Urothelium cell line (cell line): ENCODE measurements at places on chromosomes 2 and 18.

GRCh38 chr2:163698857-163699256 is 37.0 kb downstream of the FIGN start:
- DNase-seq: no peak

GRCh38 chr2:232328516-232329460 is 49.8 kb upstream of the ALPP start:
- DNase-seq: no peak

- DNase-seq: peak; percentile 20
Observed at GRCh38 chr18:59881728-59882656, 17.8 kb upstream of the PMAIP1 start.

GRCh38 chr2:162342841-162343240 is 1.1 kb upstream of the GCA start:
- no peak for DNase-seq

GRCh38 chr2:141182246-141182645 is 948.6 kb downstream of the LRP1B start:
- DNase-seq: no peak

GRCh38 chr2:191713837-191714236 is 35.9 kb downstream of the NABP1 start:
- DNase-seq: no peak

DNA sequence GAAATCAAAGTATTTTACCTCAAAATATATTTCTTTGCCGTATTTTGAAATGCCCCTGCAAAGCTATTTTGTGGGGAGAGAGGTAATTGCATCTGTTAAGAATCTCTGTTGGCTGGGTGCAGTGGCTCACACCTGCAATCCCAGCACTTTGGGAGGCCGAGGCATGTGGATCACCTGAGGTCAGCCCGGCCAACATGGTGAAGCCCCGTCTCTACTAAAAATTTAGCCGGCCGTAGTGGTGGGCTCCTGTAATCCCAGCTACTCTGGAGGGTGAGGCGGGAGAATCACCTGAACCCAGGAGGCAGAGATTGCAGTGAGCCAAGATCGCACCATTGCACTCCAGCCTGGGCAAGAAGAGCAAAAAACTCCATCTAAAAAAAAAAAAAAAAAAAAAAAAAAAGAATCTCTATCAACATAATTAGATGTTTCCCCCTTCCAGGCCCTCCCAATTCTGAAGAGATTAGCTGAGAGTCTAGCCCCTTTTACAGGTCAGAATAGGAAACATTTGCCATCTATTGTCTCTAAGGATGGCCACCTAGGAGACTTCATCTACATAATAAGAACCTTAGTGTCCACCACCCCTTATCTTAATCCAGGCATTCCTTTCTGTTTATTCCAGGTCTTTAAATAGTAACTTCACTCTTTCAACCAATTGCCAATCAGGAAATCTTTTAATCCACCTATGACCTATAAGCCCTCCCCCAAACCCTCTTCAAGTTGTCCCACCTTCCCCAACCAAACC is 3.5 kb upstream of the TRAPPC8 start:
- DNase-seq: no peak

- peak; percentile 35 for DNase-seq
Observed at GRCh38 chr2:45329045-45329677, 281.9 kb downstream of the SRBD1 start.

- DNase-seq: no peak
Observed at GRCh38 chr2:23534771-23535170, 149.8 kb downstream of the KLHL29 start.

GRCh38 chr2:62195421-62196277 is at the start of gene B3GNT2:
Gene B3GNT2 (plus strand): TSS chr2:62196115. CDS start chr2:62222221, 26,106 bp downstream.
- DNase-seq: peak; percentile 94

DNA sequence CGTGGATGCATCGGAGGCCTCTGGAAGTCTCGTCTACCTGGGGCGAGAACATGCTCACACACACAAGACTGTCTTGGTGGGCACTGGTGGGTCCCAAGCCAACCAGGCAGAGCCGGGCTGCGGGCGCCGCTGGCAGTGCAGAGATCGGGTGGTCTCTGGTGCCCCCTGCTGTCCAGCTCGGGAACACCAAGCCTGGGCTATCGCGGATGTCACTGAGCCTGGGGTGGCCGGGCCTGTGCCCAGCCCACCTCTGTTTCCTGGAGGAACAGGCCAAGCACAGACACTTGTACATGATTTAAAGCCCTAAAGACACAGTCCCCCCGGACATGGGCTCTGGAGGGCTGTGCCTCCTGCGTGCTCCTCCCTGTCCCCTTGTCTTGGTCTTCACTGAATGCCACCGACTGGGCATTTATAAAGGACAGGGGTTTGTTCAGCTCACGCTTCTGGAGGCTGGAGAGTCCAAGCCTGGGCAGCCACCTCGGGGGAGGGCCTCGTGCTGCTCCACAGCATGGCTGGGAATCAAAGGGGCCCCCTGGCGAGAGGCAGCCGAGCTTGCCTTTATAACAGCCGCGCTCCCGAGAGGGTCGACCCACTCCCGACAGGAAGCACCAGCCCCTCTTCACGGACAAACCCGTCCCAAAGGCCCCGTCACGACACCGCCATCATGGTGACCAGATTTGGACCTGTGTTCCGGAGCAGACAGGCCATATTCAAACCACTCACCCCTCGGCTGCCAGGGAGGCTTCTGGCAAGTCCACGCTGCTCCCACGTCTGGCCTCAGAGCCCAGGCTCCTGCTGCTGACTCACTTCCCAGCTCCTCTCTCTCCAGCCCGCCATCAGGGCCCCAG is 3.6 kb upstream of the OTOS start:
- peak; percentile 87 for DNase-seq

DNA sequence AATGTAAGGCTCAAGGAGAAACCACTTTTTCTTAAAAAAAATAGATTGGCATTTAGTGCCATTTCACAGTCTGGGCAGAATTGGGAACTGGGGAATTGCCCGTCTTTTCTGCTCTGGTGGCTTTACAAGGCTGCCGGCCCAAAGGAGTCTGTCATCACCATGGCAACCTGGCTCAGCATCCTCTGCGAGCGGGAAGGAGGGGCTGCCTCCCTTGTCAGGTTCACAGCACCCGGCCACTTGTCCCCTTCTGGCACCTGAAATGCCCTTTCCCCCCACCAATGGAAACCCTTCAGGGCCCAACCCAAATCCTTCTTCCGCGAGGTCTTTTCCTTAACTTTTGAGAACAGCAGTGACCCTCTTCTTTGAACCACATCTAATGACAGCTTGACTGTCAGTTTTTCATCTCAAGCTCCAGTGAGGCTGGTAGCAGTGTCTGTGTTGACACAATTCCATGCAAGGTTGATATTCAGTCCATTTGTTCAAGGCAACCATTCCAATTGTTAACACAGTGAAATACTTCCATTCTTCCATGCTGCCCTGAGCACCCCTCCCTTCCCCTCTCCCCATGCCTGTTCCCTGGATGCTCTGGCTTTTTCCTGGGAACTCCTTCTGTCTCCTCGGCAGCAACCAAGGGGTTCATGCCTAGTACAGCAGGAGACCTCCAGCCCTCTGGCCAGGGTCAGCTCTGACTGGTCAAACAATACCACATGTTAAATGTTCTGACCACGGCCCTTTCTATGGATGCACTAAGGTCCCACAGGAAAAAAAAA is 79.6 kb downstream of the DNER start:
- no peak for DNase-seq

- no peak for DNase-seq
Observed at GRCh38 chr2:165787334-165787733, 6.7 kb downstream of the GALNT3 start.

GRCh38 chr2:151842830-151843690 is 14.8 kb upstream of the ARL5A start:
- peak; percentile 64 for DNase-seq

- DNase-seq: no peak
Observed at GRCh38 chr2:49306925-49307324, 152.6 kb upstream of the FSHR start.

- DNase-seq: no peak
Observed at GRCh38 chr2:120383631-120384340, 37.9 kb downstream of the INHBB start.

DNA sequence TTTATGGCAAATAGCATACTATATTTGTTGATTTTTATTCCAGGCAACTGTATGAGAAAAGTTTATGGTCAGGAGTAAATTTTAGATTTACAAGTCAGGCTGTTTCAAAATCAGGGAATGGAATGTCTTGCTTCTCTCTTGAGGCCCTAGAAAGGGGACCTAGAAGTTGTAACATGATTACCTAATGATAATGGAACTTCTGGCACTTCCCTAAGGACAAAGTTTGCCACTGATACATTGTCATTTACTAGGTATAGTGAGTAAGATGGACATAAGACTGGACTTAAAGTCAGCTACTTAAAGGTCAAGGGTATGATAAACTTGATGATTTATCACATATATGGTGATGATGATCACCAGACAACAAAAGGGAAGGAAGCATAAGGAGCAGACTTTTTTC is 103.3 kb upstream of the VRK2 start:
- DNase-seq: no peak

GRCh38 chr2:23418461-23418911 is 33.5 kb downstream of the KLHL29 start:
- no peak for DNase-seq

GRCh38 chr18:61153571-61153970 is 179.7 kb upstream of the CDH20 start:
- no peak for DNase-seq

DNA sequence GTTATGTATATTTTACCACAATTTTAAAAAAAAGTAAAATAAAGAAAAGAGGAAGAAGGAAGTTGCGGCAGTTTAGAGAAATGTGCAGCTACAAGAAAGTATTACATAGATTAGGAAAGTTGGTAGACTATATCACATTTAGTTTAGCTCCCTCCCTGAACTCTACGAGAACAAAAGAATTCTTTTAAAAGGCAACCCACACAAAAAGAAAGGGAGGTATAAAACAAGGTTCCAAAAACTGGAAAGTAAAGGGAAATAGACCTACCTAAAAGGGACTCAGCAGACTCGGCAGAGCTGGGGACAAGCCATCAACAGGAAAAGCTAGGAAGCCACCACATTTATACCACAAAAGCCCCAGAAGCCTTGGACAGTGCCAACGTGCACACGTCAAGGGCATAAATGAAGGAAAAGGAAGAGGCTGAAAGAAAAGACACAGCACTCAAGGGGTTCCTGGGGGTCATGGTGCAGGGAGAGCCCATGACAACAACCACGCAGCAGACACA is 9.1 kb downstream of the TMEM127 start:
- no peak for DNase-seq

DNA sequence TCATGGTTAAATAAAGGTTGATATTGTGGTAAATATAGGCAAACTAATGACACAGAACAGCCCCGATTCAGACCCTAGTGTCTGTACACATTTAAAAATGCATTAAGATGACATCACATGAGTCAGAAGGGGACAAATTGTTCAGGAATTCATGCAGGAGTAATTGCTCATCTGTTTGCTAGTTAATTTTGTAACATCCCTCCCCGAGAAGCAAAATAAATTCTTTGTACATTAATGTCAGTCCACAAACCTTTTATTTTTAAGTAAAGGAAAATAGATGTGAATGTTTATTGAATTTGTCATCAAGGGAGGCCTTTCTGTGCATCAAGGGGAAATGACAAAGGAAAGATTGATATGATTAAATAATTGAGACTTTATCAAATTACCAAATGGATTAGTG is 69.9 kb downstream of the SH3BP4 start:
- DNase-seq: peak; percentile 47

DNA sequence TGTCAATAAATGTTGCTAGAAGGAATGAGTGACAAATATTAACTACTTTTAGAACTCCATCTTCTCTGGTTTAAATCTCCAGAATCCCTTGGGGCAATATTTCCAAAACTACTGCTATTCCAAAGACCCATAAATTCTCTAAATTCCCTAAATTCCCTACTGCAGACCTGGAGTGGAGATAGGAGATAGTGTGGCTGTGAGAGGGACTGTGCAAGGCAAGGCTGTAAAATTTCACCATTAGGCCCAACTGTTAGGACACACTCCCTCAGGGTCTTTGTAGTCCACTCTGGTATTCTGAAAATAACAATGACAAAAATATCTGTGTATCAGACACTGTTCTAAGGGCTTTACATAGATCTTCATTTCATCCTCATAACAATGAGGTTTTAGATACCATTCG is 67.9 kb downstream of the MYL12B start:
- no peak for DNase-seq

GRCh38 chr2:15638720-15639119 is 47.1 kb downstream of the DDX1 start:
- DNase-seq: no peak

GRCh38 chr2:65969161-65969560 is 465.8 kb upstream of the MEIS1 start:
- DNase-seq: no peak

DNA sequence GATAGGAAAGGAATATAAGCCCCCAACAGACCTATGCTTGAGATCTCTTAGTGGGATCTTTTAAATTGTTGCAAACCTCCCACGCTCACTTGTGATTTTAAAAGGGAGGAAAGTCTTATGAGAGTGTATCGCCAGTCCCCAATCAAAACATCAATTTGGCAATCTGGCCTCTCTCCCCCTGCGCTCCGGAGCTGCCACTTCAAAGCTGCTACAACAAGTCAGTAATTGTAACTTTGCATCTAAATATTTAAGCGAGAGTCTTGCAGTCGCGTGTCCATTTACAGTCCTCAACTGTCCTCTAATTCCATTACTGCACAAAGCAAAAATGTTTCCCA is 8.4 kb downstream of the PAX3 start:
- DNase-seq: no peak

- DNase-seq: no peak
Observed at GRCh38 chr18:28875059-28875458, 698.1 kb upstream of the CDH2 start.

GRCh38 chr2:68918497-68918896 is 34.2 kb downstream of the GKN2 start:
- peak; percentile 50 for DNase-seq

DNA sequence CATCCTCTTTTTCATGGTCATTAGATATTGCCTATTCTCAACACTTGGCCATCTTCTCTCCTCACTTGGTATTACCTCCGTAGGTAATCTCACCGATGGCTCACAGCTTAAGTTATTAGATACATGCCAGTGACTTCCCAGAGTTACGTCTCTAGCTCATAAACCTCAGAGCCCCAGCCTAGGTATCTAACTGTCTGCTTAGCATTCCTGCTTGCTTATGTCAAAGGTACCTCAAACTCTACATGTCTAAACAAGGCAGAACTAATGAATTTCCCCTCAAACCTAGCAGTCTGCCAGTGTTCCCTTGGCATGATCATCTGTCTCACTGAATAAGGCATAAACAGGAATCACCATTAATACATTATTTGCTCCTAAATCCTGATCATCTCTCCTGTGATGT is 27.7 kb upstream of the ZNF638 start:
- DNase-seq: no peak

DNA sequence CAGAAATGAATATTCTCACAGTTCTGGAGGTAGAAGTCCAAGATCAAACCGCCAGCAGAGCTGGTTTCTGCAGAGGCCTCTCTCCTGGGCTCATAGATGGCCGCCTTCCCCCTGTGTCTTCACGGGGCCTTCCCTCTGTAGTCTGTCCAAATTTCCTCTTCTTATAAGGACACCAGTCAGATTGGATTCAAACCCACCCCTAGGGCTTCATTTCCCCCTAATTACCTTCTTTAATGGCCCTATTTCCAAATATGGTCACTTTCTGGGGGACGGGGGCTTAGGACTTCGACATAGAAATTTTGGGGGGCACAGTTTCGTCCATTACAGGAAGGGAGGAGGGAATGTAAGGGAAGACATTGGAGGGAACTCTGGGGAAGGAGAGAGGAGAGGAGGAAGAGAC is 132.6 kb downstream of the DDX1 start:
- no peak for DNase-seq

GRCh38 chr18:45828917-45829811 is 3.7 kb downstream of the SIGLEC15 start:
- no peak for DNase-seq

- no peak for DNase-seq
Observed at GRCh38 chr2:104431701-104432121, 422.2 kb upstream of the POU3F3 start.
